Left hindlimb (tissue), 1 donor: ENCODE measurements at places on chromosomes 6 and 20.

GRCh38 chr6:21159465-21159864, 434.1 kb upstream of the SOX4 start:
- DNase-seq = no peak

GRCh38 chr6:79413562-79414002, 123.6 kb downstream of the LCA5 start:
- no peak for DNase-seq

GRCh38 chr6:5150551-5151075, 65.5 kb downstream of the PPP1R3G start:
- no peak for DNase-seq

GRCh38 chr20:54706581-54706980, 231.2 kb downstream of the DOK5 start:
- no peak for DNase-seq

GRCh38 chr6:149445095-149445466, 39.7 kb downstream of the ZC3H12D start:
- DNase-seq = no peak

DNA sequence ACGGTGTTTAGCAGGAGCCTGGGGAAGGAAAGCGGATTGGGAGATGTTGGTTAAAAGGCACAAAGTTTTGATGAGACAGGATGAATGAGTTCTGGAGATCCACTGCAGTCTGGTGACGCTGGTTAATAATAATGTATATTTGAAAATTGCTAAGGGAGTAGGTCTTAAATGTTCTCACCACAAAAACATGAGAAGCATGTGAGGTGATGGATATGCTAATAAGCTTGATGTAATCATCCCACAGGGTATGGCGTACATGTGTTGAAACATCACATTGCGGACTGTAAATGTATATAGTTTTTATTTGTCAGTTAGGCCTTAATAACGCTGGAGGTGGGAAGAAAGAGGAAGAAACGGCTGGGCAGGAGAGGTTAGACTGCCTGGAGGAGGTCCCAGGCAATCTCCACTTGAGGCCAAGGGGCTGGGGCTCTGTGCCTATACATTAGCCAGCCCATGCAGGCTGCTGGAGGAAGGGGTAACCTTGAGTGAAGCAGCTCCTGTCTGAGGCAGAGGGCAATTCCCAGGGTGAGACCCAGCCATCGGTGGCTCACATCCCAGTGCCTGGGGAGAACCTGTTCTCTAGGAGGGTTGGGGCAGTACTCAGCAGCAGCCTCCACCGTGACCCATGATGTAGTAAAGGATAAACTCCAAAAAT, 188.2 kb upstream of the QKI start:
- DNase-seq = no peak

DNA sequence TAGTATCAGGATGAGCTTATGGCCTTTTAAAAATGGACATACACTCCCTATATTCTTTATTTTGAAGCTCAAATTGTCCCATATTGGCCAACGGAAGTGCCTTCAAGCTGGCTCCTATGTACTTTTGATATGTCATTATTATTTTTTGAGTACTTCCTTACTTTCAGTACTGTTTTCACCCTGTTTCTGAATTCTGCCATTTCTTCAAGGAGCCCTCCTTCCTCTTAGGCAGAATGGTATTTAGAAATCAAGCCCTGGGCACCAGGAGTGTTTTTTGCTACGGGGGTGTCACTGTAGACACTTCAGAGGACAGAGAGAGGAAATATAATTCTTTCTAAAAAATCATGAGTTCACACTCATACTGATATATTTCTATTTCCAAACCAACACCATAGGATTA, 5.5 kb upstream of the MYLK4 start:
- DNase-seq = no peak

DNA sequence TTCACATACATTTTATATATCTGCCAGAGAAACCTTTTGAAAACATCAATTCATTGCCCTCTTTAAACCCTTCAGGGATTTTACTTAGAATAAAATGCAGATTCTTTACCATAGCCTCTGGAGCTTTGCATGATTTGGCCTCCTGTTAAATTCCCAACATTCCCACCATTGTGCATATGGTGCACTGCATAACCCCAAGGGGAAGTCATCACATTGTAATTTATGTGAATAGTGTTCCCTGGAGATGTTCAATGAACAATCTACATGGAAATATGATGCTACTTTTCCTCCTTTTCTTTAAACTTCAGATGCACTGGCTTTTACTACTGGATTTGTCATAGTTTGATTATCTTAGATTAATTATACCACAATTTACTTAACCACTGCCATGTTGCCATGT, 94.7 kb downstream of the PHF3 start:
- no peak for DNase-seq

- DNase-seq = no peak
Measured at GRCh38 chr6:122408240-122408639, 8.8 kb downstream of the HSF2 start.

GRCh38 chr6:144957236-144957937, 672.3 kb downstream of the UTRN start:
- no peak for DNase-seq

DNA sequence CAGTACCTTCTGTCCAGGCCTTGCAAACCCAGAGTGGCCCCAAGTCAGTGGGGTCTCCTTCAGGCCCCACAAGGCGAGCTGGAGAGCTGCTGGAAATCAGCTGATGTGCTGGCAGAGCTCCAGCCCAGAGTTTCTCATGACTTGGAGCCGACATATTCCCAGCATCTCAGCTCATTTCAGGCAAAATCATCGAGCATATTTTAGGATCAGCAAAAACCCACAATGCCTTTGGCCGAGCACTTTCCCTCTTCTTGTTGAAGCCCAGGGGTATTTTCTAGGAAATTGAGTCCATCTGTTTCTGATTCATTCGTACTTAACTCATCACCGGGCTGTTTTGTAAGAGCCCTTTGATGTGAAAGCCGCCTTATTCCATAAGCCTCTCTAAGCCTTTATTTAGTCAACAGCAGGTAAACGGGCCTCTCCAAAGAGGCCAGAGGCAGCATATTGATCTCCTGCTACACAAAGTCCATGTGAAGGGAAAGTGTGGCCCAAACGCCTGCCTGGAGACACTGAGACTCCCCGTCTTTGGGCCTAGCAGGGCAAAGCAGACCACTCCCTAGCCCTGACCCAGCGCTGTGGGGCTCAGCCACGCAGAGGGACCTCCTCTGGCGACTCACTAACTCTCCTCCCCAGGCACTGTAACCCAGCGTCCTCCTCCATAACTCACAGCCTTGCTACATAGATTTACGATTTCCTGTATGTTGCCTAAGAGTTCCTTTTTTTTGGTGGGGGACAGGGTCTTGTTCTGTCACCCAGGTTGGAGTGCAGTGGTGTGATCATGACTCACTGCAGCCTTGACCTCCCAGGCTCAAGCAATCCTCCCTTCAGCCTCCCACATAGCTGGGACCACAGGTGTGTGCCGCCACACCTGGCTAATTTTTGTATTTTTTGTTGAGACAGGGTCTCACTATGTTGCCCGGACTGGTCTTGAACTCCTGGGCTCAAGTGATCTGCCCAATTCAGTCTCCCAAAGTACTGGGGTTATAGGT, 12.1 kb upstream of the C20orf203 start:
- peak; percentile 80 for DNase-seq

GRCh38 chr20:39880890-39881289, 808.1 kb downstream of the MAFB start:
- no peak for DNase-seq

GRCh38 chr6:37016995-37017394, 11.5 kb downstream of the FGD2 start:
- peak; percentile 4 for DNase-seq

GRCh38 chr6:52953911-52954839, 40.9 kb downstream of the GSTA4 start:
- no peak for DNase-seq

- no peak for DNase-seq
Measured at GRCh38 chr20:3993109-3993508, 22.2 kb downstream of the RNF24 start.

DNA sequence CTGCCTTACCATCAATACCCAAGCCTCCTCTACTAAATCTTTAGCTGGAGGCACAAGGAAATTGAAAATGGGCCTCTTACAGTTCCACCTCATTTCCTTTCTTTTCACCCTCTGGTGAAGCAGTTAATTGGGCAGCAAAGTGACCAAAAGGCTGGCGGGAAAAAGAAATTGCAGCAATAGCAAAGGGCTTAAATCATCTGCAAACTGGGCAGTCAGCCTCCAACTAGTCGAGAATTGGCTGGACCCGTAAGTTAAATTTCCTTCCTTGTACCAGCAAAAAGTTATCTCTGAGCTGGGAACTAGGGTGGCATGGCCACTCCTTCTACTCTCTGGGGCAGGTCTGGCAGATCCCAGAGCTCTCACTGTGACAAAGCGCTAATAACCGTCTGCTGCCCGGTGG, 33.5 kb downstream of the GHRH start:
- no peak for DNase-seq

DNA sequence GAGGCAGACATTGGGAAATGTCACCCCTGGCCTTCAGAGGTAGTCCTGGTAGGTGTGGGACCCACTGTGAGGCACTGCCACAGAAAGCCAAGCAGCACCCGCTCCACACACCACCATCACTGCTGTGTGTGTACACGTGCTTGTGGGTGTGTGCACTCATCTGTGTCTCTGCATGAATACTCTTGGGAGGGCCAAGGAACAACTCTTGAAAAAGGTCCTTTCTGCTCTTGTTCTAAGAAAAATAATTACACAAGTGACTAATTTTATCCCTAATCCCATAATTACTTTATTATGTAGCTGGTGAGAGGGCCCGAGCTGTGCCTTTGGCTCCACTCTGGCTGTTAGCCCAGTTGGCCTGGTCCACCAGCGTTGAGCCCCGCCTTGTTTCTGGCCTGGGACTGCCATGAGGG, 21.7 kb upstream of the EPB41L1 start:
- no peak for DNase-seq

- no peak for DNase-seq
Measured at GRCh38 chr6:12348530-12349511, 58.7 kb downstream of the EDN1 start.

DNA sequence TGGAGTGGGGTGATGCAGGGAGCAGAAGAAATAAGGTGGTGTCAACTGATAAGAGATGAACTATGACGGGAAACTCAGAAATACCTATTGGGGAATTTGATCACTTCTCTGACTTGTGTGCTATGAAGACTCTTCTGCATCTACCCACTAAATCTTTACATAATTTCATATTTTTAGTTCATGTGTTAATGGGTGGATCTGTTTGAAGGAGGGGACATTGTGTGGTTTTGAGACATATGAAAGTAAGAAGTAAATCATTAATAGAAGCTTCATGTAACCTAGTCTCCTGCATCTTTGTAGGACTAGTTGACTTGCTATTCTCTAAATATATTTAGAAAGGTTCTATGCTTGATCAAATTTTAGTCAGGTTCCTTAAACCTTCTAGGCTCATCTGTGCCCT, 86.6 kb upstream of the MEI4 start:
- DNase-seq = no peak

- no peak for DNase-seq
Measured at GRCh38 chr20:47265214-47265613, 91.3 kb downstream of the ZMYND8 start.

- no peak for DNase-seq
Measured at GRCh38 chr20:13302647-13303450, 81.8 kb downstream of the ISM1 start.

DNA sequence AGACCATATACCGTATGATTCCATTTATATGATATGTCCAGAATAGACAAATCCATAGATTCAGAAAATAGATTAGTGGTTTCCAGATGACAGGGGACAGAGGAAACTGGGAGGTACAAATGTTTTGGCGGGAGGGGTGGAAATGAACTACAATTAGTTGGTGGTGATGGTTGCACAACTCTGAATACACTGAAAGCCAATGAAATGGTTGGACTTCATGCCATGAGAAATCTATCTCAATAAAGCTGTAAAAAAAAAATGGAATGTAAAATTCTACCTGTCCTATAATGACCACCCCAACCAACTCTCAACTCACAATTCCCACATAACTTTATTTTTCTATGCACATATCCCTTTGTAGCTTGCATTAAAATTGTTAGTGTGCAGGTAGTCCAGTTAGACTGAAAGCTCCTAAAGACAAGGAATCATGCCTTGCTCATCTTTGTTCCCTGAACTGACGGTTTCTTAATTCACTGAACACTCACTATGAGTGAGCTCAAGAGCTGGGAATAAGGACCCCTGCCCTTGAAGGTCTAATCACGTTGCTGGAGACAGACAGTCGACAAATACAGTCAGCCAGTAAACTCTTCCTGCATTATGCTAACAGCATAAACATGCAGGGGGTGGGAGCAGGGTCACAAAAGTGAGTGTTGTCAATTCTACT, 1.4 kb downstream of the DCDC2 start:
- DNase-seq = no peak

DNA sequence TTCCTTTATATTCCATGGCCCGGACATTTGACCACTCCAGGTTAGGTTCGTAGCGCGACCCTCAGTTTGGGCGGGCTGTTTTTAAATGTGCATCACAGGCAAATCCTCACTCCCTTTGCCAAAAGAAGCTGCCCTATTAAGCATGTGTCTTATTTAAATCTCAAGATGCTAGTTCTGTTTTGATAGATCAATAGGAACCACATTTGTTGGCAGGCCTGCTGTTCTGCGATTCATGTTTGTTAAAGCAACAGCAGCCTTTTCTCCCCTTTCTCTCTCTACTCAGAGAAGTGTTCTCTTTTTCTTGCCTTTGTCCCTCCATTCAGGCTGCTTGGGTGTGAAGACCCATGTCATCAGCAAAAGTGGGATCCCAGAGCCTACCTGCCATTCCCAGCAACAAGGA, 212.0 kb upstream of the SSTR4 start:
- DNase-seq = no peak

- DNase-seq = no peak
Measured at GRCh38 chr6:47134476-47135189, 92.5 kb upstream of the ADGRF1 start.

DNA sequence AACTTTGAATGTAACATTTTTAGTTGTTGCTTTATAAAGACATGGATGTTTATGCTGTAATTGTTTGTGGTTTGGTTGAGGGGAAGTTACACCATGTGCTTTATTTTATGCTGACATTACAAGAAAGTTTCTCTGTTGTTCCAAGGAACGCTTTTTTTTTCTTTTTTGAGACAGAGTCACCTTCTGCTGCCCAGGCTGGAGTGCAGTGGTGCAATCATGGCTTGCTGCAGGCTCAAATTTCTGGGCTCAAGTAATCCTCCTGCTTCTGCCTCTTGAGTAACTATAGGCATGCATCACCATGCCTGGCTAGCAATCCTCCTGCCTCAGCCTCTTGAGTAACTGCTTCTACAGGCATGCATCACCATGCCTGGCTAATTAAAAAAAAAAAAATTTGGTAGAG, 21.0 kb upstream of the IFNGR1 start:
- DNase-seq = no peak

DNA sequence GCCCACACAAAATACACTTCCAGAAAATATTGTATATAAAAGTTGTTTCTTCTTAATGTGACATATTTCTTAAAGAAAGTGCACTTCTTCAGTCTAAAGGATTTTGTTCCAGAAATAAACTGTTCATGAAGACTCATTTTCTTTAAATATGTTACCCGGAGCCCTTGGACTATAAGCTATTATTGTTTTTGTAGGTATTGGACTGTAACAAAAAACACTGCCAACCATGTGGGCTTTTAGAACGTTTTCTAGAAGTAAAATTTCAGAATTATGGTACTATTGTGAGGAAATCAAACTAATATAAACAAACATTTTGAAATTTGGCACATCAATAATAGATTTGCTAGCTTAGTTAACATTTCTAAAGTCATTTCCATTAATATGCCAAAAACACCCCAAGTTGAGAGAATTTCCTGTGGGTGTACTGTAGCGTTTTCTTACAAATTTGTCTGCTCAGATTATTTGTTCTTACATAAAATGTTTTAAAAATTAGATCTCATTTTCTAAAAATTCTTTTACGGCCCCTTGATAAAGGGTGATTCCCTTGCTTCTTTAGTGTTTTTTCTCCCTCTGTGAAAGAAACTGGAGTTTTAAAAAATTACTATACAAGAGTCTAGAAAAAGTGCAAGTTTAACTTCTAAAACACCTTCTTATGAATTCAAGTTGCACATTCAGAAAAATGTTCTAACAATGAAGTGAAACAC, 3.4 kb downstream of the NKX2-4 start:
- no peak for DNase-seq
